ENCODE measurements at places on chromosomes 4 and X.

DNA sequence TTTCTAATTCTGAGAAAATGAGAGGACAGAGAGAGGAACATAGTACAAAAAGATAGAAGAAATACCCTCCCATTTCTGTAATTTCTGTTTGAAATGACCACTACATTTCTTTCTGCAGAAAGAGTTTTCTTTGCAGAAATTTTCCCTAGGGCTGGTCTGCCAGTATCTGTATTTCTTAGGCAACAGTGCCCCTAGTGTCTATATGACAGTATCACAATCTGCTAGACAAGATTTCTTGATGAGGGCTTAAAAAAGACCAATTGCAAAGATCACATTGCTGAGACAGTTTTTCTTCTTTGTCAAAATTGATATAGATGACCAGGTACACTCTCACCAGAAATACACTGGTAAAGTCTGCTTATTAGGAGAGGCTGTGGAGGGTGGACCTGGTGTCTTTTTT lies 81.0 kb upstream of the ZDHHC15 start:
- DNase-seq, result peak; percentile 11

DNA sequence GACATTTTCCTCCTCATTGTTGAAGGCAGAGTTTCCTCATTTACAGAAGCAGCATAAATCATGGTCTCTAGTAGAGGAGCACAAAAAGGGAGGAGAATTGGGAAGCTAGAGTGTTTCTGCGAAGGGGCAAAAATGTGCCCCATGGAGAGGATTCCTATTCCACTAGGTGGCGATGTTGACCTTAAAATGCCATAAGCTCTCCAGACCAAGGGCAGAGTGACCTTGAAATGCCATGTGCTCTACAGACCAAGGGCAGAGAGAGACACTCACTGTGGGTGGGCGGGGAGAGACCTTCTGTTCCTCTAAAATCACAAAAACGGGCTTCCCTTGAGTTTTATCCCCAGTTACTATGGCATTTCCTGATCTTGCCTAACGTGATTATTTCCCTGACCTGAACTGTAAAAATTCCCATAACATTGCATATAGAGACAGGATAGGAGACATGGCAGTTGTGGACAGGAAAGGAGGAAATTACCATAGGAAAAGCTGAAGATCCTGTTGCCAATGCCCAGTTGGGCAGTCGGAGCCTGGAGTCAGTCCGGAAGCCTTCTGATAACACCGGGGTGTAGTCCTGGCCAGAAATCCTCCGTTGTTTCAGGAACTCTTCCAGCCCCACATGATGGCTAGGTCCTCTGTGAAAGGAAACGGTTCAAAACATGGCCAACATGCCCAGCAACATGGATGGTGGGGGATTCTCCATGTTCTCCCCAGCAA lies 567.7 kb downstream of the MAGEB5 start:
- DNase-seq, result peak; percentile 9

- DNase-seq, result no peak
Observed at GRCh38 chrX:41086627-41086932, 1.3 kb downstream of the USP9X start.

DNA sequence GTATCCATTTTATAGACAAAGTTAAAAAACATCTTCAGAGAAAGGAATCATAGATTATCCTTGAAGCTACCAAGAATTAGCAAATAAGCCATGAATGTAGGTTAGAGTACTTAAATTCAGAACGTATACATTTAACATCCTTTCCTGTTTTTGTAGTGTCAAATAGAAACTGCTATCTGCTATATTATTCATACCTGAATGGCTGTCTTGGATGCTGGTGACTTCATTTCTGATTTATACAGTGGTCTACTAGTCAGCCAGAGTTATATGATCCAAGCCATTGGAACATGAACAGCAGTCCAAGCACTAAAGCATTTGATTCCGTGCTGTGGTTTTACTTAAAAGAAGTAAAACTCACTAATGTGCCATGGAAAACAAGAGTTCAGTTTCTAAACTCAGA lies 58.3 kb upstream of the VSIG4 start:
- DNase-seq, result no peak

GRCh38 chrX:12239356-12240082 lies 101.2 kb downstream of the FRMPD4 start:
- DNase-seq, result no peak

DNA sequence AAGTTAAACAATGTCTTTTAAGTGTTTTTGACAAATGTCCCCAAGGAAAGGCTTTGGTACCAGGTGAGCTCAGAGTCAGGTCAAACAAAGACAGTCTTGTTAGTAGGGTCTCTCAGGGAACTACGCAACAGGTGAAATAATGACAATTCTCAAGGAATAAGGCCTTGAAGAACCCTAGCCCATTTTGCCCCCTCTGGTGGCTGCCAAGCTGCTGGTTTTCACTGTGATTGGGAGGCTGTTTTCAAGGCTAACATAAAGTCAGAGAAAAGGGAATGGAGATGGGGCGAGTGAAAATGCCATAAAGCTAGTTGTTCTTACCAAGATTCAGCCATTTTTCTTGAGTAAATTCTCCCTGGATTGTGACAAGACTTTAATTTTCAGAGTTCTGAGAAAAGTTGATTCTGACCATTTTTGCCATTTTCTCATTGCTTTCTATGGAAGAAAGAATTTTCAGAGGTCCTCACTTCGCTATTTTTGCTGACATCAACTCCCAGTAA lies 58.7 kb downstream of the RWDD4 start:
- DNase-seq, result no peak

- no peak for DNase-seq
Observed at GRCh38 chr4:90122355-90122748, 4.8 kb upstream of the CCSER1 start.

GRCh38 chr4:146098978-146099377 lies 76.5 kb upstream of the LSM6 start:
- no peak for DNase-seq

All from umbilical cord (tissue), 2 donors.